ENCODE measurements at places on chromosomes 12 and 14.

- no peak for DNase-seq
Observed at GRCh38 chr14:87067591-87067990, 925.4 kb downstream of the GALC start.

DNA sequence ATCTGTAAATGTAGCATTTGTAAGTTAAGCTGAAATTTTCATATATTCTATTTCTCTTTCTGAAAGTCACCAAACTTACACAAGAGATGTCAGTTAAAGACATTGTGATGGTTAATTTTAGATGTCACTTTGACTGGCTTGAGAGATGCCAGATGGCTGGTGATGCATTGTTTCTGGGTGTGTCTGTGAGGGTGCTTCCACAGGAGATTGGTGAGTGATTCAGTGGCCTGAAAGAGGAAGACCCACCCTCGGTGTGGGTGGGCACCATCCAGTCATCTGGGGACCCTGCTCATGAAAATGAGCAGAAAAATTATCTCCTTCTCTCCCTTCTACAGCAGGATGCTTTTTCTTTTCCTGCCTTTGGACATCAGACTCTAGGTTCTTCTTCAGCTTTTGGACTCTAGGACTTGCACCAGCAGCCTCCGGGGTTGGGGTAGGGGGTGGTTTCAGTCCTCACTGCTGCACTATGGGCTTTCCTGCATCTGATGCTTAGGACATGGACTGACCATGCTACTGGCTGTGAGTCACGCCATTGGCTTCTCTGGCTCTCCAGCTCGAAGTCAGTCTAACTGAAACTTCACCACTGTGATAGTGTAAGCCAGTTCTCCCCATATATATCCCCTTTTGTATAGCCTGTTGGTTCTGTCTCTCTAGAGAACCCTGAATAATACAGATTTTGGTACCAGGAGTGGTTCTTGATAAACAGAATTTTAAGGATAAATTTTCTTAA is 20.9 kb downstream of the PDE6H start:
- DNase-seq = no peak

DNA sequence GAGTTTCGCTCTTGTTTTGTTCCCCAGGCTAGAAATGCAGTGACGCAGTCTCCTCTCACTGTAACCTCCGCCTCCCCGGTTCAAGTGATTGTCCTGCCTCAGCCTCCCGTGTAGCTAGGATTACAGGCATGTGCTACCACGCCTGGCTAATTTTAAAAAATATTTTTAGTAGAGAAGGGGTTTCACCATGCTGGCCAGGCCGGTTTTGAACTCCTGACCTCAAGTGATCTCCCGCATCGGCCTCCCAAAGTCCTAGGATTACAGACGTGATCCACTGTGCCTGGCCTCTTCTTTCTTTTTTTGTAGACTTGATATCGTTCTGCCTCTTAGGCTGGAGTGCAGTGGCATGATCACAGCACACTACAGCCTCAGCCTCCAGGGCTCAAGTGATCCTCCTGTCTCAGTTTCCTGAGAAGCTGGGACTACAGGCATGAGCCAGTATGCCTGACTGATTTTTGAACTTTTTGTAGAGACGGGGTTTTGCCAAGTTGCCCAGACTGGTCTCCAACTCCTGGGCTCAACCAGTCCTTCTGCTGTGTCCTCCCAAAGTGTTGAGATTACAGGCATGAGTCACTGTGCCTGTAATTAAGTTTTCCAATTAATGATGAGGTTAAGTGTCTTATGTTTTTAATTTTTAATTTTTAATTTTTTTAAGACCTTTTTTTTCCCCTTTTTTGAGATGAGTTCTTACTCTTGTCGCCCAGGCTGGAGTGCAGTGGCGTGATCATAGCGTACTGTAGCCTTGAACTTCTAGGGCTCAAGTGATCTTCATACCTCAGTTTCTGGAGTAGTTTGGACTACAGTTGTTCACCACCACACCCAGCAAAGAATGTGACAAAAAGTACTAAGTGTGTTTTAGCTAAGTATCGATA is 10.2 kb downstream of the RCOR1 start:
- DNase-seq = no peak

DNA sequence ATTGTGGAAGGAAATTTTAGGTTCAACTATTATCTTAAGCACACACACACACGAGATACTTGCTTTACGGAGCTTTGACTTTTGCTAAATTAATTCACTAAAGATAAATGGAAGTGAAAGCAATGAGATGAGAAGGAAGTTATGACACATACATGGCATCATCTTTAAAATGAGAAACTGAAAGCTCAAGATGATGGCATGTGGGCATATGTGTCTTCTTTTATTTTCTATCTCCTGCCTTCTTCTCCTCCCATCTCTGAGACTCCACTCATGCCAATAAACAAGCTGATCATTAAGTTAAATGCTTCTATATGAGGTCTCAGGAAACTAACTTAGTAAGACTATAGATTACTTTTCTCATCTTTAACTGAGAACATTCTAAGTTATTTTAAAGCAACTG is 216.7 kb downstream of the MED13L start:
- peak; percentile 4 for DNase-seq

GRCh38 chr12:123149501-123150274 is 1.2 kb downstream of the PITPNM2 start:
- no peak for DNase-seq

DNA sequence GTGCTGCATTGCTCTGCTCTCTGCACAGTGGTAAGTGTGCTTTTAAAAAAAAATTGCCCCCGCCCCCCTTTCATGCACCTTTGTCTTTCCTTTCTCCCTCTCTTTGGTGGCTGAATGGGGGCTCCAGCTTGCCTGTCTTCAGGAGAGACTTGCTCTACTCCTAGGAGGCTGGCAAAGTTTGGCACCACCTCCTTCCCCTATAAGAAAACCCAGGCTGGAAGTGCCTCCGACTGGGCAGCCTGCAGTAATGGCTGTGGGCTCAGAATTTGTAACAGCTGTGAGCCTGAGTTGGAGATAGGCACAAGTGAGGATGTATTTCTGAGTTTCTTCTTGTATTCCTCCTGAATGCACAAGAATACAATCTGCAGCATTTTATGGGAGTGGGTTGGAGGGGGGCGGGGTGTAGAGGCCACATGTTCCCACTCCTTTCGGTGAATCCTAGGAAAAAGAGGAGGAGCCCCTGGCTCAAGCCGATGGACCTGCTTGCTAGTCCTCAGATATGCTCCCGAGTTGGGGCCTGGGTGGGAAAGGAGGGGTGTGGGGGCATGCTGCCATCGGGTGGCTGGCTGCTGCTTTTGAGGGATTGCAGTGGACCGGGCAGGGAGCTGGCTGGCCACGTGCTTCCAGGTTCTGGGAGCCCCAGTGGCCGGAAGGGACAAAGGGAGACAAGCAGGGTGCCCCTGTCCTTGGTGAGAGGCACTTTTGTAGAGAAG is 124.3 kb downstream of the TSPAN9 start:
- no peak for DNase-seq

DNA sequence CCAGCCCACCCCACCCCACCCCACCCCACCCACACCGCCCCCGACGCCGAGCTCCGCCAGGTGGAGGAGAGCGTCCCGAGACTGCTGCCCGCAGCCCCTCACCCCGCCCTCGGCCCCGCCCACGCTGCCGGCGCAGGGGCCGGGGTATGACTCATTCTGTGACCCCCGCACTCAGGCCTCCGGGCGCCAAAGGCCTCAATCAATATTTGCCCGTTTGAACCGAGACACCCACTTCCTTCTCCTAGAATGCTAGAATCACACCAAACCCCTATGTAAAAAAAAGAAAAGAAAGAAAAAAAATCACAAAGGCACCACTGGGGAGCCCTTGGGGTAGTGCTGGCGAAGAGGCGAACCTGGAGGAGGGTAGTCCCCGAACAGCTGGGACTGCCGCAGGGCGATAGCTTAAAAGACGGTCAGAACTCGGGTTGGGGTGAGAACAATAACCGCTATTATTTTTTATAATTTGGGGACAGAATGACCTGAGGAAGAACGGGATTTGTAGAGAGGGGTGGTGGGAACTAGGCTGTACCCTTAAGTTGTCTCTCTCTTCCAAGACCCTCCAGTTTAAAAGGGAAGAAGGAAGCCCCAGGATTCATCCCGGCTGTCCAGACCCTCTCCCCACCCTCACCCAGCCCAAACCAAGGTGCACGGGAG is 894 bp downstream of the KRT8 start:
- peak; percentile 45 for DNase-seq

- no peak for DNase-seq
Observed at GRCh38 chr14:100088226-100088625, 23.0 kb downstream of the EVL start.

- no peak for DNase-seq
Observed at GRCh38 chr12:852864-853263, 96.6 kb downstream of the RAD52 start.

- DNase-seq = no peak
Observed at GRCh38 chr14:91477388-91477787, 32.7 kb downstream of the PPP4R3A start.

DNA sequence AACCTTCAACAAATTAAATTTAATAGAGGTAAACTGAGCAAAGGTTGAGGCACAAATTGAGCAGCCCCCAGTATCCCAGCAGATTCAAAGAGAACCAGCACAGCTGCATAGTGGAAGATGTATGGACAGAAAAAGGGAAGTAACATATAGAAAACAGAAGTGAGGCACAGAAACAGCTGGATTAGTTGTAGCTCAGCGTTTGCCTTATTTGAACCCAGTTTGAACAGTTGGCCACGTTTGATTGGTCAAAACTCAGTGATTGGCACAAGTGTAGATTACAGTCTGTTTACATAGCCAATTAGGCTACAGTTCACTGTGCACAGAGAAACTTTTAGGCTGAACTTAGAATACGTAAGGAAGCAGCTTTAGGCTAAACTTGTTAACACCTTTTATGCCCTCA is 315.5 kb downstream of the RMST start:
- DNase-seq = no peak

- DNase-seq = no peak
Observed at GRCh38 chr14:33343016-33343415, 404.3 kb downstream of the NPAS3 start.

GRCh38 chr12:80625051-80625450 is 82.4 kb upstream of the MYF6 start:
- no peak for DNase-seq

GRCh38 chr12:3263282-3263681 is 186.1 kb downstream of the TSPAN9 start:
- no peak for DNase-seq

DNA sequence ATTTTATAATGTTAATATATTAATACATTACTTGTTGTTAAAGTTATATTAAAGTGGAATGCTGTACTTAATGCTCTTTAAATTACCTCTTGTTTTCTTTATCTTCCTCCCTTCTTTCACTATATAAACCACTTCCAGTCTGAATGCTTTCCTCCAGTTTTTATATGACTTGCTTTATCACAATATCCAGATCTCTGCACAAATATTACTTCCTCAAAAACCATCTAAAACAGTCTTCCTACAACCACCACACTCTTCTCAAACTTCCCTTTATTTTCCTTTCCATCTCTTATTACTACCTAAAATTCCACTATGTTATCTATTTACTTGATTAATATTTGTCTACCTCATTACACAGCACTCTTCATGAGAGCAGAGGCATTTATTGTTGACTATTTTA is 956.6 kb downstream of the LRFN5 start:
- no peak for DNase-seq

- DNase-seq = no peak
Observed at GRCh38 chr12:26830363-26830762, 2.6 kb downstream of the ITPR2 start.

- DNase-seq = no peak
Observed at GRCh38 chr12:67222302-67222701, 46.9 kb upstream of the CAND1 start.

All from GM19239 (cell line).